ENCODE measurements at places on chromosomes 11 and 22. TPM values are rescaled to one million over a fixed set of nuclear protein-coding genes. Genes with fewer than 3 reads are reported as not detected.

Gene CHRM4
- not detected for total RNA-seq

DNA sequence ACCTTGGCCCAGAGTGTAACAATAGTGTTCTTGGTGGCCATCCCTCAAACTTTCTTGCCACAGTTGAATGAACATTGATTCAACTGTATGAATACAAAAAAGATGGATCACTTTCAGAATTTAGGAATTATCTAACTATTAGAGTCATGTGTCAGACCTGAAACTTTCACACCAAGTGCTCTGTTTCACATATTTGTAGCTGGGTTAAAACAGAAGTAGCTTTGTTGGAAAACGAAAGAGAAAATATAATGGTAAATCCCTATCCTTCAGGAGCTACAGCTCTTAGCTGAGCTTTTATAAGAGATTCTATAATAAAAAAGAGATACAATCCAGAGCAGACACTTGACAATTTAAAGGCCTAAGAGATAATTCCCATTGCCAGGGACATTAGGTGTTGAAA, 719.3 kb downstream of the JRKL start:
- no peak for DNase-seq

Gene NUP98
- 66.8 TPM for total RNA-seq

DNA sequence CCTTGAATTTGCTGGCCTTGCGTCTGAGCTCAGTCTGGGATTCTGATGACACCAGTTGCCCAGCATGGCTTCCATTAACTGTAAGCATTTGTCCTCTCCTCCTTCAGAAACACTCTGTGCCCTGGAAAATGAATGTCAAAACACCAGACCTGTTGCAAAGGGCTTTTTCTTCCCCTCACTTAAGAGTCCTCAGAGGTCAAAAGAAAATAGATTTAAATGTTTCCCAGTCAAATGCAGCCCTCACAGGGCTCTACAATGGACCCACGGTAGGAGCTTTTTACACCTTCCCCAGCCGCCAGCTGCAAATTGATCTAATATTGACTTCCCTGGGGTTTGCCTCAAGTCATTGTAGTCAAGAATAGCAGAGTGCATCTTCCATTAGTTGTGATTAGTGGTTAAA, 332.2 kb downstream of the INSC start:
- no peak for DNase-seq

GRCh38 chr11:134819041-134819440, 407.0 kb upstream of the B3GAT1 start:
- no peak for DNase-seq
